ENCODE measurements at places on chromosomes 7 and 10. TPM values are rescaled to one million over a fixed set of nuclear protein-coding genes. Genes with fewer than 3 reads are reported as not detected.

GRCh38 chr10:73853196-73853595 is 21.2 kb downstream of the CAMK2G start:
- no peak for DNase-seq

GRCh38 chr7:158917818-158918217 is 61.5 kb downstream of the DYNC2I1 start:
- DNase-seq, result no peak

- DNase-seq, result peak; percentile 82
Measured at GRCh38 chr7:116671681-116672595, at the start of gene MET. TSS of gene MET (plus strand) at chr7:116672196. CDS start at chr7:116699085, 26,889 bp downstream.

DNA sequence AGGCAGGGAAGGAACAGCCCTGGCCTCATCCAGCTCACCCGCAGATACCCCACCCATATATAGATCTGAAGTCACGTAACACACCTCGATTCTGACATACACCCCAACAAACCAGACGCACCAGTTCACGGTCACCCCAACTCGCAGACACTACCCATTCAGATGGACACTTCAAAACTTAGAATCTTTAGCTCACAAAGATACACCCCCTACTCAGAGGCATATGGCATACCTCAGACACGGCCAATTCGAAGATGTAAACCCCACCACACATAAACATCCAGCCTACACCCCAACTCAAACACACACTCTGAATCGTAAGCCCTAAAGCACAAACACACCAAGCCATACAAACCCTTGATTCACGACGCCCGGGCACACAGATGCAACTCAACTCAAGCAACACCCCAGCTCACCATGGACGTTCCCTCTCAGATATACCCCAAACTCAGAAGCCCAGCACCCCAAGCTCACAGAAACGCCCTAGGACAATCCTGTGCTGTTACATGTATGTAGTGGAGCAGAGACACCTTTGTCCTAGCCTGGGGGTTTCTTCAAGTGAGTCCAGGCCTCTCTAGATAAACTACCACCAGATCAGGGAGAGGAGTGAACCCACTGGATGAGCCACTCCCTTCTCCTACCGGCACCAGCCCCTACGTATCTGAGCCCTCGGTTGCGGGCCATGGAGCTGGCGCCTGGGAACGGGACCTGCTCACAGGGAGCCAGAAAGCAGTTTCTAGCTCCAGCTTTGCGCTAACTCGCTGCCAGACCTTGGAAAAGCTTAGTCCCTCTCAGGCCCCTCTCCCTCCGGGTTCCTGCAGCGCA is 8.8 kb downstream of the PSD start:
- DNase-seq, result peak; percentile 35

- no peak for DNase-seq
Measured at GRCh38 chr7:35252612-35253459, 1.1 kb downstream of the TBX20 start.

Gene STEAP1B
- not detected for total RNA-seq

Gene AMPH
- total RNA-seq, result 0.07 TPM
